ENCODE measurements at places on chromosomes 6 and 20.

DNA sequence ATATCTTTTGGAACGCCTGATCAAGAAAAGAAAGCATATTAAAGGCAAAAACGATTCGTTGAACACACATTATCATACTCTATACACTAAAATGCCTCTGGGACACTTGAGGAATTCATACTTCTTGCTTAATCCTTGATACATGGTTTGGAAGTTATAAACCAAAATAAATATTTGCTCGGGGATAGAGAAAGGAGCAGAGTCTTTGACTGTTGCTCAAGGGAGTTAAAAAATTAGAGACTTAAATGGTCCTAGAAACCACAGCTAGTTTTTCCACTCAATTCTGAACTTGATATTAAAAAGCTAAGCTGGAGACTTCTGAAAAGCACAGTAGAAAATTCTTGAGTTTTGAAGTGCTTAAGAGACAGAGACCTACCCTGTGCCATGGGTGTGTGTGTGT, 98.9 kb downstream of the BCKDHB start:
- DNase-seq: no peak

DNA sequence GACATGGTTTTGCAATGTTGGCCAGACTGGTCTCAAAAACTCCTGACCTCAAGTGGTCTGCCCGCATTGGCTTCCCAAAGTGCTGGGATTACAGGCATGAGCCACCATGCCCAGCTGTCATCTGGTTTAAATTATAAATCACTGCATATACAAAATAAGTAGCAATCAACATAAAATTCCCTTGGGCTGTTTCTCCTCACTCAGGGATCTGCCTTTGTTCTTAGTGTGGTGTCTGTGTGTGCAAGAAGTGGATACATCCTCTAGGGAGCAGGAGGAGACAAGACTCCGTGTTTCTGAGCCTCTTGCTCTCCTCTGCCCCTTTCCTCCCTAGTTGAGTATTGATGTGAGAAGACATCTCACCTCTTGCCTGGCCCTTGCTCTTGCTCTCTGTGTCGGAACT, 65.2 kb upstream of the ADGRF4 start:
- peak; percentile 34 for DNase-seq

DNA sequence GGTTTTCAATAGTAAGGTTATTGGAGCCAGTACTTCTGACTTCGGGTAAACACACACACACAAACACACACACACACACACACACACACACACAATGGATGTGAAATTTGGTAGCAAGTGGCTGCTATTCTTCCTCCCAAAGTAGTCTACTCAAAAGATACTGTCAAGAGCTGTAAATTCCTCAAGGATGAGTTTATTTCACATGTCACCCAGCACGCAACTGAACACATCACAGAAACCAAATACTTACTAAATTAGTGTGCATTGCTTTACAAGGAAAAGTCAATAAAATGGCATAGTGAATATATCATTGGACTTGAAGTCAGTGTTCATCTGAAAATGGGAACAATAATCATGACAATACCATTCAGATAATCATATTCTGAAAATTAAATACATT, 32.9 kb downstream of the MMUT start:
- DNase-seq: peak; percentile 61

DNA sequence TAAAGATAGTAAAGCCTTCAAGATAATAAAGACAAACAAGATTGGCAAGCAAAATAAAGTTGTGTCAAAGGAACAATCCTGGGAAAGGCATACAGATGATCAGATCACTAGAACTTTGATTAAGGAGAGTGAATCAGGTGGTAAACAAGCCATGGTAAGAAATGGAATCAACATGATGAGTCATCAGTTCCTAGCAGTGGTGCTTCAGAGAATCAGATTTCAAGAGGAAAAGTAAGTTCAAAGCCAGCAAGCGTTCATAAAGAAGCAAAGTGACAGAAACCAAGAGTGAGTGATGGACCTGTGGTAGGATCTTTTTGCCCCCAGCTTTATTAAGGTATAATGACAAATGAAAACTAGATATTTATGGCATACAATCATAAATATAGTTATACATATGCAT, 340.4 kb downstream of the TPBG start:
- peak; percentile 50 for DNase-seq
